ENCODE measurements at places on chromosomes 3 and 15. TPM values are rescaled to one million over a fixed set of nuclear protein-coding genes. Genes with fewer than 3 reads are reported as not detected.

DNA sequence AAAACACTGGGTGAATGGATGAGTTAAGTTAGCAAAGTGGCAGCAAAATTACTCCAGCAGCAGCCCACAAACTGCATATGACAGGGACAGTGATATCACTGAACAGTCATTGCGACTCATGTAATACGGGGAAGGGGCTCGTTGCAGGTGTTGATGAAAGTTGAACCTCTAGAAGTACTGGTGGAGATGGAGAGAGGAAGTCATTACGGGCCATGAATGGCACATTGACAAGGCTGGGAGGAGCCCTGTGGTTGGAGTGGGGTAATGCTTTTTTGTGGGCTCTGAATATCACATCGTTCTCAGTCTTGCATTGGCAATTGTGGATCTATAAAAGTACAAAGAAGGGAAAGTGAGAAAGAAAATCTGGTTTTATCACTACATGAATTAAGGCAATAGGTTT is 278.1 kb downstream of the ZPLD1 start:
- no peak for DNase-seq

CADM2 gene
- total RNA-seq = 1.7 TPM

GRCh38 chr3:30524357-30525040 is 81.9 kb upstream of the TGFBR2 start:
- no peak for DNase-seq

DNA sequence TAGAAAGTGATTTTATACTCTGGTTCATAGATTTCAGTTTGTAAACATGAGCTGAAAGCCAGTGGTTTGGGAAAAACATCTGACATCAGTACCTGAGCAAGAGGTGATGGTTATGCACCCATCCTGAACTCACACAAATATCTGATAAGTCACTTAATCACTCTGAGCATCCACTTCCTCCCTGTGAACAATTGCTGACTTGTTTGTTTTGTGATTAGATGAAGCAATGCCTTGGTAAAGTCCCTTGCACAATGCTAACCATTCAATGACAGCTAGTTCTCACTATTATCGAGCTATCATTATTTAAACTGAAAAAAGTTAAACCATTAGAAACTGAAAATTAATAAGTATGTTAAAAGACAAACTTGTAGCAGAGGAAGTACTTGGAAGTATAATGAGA is 303.0 kb downstream of the PLOD2 start:
- DNase-seq = no peak

DNA sequence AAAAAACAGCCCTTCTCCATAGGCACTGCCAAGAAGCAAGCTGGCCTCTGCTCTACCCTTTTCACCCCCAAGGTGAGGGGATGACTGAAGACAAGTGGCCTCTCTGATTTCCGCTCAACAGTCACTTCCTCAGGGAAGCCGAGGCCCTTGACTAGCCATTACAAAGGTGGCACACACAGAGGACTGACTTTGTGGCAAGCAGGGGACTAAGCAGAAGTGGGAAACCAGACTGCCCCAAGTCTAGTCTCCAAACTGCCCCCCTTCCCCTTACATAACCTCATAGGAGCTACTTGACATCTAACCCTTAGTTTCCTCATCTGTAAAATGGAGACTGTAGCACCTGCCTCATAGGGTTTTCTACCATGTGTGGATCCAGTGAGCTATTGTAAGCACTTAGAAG is 118.9 kb downstream of the FOXP1 start:
- no peak for DNase-seq

RLBP1 gene
- total RNA-seq = not detected

- no peak for DNase-seq
These were observed 173.2 kb downstream of the KCNAB1 start for GRCh38 chr3:156293566-156293965.

GRCh38 chr3:174002543-174002942 is 605.0 kb downstream of the NLGN1 start:
- no peak for DNase-seq

DNA sequence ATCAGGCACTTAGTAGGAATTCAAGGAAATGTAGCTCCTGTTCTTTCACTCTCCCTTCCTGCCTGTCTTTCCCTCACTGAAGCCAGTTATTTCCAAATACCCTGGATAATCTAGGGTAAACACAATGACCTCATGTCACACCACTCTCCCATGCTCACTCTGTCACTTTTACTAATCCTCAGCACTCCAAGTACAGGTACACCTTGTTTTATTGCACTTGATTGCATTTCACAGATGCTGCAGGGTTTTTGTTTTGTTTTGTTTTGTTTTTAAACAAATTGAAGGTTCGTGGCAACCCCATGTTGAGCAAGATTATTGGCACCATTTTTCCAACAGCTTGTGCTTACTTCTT is 40.8 kb downstream of the PPM1L start:
- DNase-seq = no peak

- DNase-seq = no peak
These were observed 1.5 kb downstream of the RPL35A start for GRCh38 chr3:197951392-197951990.

DNA sequence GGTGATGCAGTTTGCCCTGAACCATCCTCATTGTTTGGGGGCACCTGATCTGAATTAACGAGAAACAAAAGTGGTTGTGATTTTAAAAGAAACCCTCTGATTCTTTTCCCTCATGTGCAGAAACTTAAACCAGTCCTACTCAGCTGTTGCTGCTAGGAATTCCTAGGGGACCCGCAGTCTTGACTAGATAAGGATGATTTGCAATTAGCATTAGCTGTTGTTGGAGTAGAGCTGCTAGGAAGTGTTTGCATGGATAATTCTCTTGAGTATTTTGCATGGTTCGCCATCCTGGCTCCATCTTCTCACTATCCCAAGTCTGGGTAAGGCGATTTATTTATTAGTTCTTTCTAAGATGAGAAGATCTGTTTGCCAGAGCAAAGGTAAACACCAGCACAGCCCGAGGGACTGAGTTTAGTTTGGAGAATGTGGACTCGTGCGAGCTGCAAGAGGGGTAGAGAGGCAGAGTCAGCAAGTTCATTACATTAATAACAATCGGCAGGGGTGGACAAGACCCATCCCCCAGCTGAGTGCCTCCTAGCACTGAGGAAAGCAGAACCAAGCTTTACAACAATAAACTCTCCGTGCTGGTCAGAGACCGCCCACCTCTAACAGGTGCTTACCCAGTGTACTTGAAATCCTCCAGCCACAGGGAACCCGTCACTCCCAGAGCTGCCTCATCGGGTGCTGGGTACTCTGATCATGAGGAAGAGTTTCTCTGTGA is 4.1 kb downstream of the FGD5 start:
- DNase-seq = peak; percentile 21

Measured in heart left ventricle (tissue), 16 donors.